NCI-H748 treated with DMSO at 0.1 percent for 48 hours (cell line): ENCODE measurements at places on chromosomes 2 and 18.

DNA sequence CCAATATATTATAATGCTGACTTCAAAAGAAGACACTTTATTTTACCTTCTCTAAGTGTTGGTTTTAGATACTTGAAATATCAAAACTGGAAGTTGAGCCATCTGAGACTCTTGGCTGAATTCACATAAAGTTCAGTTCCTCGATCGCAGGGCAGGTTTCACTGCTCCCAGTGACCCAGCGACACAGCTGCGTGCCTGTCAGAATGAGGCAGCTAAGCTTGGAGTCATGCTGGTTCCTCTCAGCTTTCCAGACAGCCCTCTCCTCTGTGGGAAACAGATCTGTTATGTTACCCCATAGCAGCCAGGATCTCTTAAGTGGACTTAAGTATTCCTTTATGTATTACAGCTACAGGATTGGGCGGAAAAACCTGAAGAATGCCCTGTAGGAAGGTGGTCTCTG is 142.8 kb upstream of the ALPP start:
- no peak for DNase-seq

DNA sequence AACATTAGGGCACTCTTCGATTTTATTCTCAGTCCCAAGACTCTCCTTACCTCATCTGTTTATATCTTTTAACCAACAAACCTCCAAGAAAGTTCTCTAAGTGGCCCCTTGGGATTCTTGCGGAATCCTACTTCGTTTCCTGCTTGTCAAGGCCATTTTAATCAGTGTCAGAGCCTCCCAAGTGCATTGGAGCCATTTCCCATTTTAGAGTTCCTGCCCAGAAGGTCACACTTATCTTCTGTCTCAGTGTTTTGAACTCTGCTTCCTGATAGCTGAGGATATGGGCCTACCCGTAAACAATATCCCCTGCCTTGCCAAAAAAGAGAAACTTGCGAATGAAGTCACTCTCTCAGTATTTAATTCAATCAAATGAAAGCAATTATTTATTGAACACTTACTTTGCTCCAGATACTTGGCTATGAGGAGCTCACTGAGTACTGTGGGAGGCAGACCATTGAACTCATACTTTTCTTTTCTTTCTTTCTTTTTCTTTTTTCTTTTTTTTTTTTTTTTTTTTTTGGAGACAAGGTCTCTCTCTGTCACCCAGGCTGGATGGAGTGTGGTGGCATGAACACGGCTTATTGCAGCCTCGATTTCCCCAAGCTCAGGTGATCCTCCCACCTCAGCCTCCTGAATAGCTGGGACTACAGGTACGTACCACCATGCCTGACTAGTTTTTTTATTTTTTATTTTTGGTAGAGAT is 5.7 kb upstream of the NOSTRIN start:
- DNase-seq: no peak

DNA sequence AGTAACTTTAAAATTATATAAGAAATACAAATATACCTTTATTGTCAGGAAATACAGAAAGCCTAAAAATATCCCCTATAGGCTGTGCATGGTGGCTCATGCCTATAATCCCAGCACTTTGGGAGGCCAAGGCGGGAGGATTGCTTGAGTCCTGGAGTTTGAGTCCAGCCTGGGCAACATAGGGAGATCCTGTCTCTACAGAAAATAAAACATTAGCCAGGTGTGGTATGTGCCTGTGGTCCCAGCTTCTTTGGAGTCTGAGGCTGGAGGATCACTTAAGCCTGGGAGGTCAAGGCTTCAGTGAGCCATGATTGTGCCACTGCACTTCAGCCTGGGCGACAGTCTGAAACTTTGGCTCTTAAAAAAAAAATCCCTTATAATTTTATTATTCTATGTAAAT is 29.1 kb downstream of the GLS start:
- no peak for DNase-seq

DNA sequence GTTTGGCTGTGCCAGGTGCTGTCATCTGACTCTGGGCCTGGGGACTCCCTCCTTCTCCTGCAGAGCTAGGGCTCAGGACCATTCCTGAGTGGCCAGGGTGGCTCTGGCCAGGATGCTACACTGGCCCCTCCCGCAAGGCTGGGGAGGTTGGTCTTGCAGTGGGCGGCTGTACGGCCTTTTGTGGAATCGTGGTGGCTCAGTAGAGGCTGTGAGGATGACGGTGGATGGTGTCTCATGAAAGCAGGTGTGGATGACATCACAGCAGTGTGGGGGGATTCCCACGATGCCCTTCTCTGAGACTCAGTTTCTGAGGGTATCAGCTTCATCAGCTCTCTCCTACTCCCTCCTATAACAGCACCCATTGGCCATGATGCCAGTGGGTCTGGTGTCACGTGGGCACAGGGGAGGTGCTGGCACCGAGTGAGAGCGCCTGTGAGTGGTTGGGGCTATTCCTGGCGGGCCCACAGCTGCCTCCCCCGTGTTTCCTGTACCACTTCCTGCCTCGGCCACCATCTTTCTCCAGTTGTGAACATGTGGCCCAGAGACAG is 144.2 kb upstream of the HDAC4 start:
- DNase-seq: no peak

DNA sequence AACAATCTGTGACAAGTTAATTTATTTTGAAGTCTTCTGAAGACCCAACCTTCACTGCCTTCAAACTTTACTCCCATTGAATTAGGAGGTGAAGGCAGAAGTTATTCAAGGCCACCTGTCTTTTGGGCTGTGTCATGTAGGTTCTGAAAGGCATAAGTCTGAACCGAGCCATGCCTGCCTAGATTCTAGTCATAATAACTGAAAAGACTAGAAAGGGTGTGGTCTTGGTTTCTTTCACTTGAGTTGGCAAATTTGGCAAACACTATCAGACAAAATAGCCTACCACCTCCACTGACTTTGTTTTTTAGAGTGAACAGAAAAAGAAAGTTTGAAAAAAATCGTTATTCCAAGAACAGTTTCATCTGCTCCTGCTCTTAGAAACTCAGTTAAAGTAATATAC is 38.4 kb downstream of the PPM1B start:
- DNase-seq: no peak

- DNase-seq: no peak
Observed at GRCh38 chr18:10511236-10511635, 14.6 kb upstream of the NAPG start.

DNA sequence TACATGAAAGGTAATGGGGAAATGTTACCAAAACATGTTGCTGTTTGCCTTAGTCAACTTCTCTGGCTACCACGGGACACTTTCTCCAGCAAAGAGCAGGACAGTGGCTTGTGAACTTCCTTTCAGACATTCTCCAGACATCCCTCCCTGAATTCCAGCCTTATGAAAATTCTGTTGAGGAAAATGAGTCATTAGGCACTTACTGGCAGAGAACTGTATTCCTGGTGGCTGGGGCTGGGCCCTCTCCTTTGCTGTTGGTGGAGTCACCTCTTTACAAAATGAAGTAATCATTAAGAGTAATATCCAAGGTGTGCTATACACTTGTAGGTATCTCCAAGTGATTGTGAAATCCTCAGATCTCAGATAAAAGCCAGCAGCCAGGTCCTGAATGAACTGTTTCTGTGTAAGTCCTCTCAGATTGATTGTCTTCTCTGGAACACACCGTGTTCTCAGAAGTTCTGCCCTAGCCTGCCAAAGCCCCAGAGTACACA is 1.3 kb upstream of the FAP start:
- DNase-seq: no peak

GRCh38 chr2:68236876-68237275 is 15.5 kb downstream of the PPP3R1 start:
- DNase-seq: no peak

- DNase-seq: no peak
Observed at GRCh38 chr2:191171708-191172355, 21.0 kb upstream of the STAT4 start.

DNA sequence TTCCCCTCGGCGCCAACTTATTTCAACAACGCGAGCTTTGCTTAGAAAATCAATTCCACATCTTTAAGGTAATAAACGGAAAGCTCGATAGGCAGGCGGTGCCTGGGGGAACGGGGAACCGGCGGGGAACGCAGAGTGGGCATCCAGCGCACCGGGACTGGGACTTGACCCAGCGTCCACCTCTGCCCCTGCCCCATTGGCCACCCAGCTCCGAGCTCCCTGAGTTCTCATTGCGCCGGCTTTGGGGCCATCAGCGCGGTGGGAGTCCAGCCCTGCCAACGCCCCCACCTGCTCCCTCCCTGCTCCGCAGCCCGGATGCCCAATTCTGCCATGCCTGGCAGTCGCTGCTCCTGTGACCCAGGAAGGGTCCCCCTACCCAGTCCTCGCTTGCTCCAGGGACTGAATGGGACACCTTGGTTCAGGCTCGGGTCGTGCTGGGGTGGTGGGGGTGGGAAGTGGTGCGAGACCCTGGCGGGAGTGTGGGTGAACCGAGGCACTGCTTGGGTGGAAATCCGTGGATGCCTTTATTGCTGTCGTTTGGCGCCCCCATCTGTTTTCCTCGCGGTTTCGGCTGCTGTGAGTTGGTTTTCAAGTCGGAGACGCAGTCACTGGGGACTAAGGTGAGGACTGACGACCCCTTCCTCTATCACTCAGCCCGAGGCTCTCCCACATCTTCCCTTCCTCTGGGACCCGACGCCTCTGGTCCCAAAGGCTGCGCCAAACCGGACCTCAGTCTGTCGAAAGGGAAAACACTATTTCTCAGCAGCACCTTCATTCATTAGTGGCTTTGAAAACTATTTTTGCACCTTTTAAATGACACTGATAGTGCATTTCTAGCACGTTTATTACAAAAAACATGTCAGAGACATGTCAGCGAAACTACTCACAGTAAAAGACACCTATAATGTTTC is 2.4 kb upstream of the EVX2 start:
- DNase-seq: peak; percentile 70

DNA sequence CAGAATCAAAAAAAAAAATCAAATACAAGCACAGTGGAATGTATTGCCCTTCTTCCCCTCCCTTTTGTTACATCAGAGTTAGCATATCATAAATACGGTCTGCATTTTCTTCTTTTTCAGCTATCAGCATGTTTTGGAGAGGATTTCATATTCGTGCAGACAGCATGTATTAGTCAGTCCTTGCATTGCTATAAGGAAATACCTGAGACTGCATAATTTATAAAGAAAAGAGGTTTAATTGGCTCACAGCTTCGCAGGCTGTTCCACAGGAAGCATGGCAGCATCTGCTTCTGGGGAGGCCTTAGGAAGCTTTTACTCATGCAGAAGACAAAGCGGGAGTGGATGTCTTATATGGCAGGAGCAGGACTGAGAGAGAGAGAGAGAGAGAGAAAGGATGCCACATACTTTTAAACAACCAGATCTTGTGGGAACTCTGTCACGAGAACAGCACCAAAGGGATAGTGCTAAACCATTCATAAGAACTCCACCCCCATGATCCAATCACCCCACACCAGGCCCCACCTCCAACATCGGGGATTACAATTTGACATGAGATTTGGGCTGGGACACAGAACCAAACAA is 8.9 kb downstream of the IL1B start:
- no peak for DNase-seq
